ENCODE measurements at places on chromosomes 1 and 21.

DNA sequence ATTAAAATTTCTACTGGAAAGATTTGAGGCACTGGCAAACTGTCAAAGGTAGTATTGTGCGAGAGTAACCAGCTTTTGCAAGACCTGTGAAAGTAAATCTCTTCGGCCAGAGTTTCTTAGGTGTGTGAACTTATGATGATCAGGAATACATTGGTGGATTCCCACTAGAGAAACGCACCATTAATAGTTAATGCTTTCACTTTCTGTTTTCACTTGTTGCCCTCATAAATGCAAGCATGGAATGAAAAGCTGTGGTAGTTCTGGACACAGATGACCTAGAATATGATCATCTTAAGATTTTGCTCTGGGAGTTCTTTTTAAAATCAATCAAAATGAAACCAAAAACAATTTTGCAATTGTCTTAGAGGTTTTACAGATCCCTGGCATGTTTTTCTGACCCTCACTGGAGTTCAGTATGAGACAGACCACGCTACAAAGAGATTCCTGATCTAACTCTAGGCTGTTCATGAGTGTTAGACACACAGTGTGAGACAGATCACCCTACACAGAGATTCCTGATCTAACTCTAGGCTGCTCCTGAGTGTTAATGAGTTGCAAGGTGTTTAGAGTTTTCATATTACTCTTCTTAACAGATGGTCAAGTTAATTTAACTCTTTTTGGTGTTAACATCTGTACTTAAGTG, 98.8 kb downstream of the SDCCAG8 start:
- no peak for DNase-seq

- DNase-seq, result no peak
Measured at GRCh38 chr1:200558866-200559459, 61.6 kb downstream of the KIF14 start.

DNA sequence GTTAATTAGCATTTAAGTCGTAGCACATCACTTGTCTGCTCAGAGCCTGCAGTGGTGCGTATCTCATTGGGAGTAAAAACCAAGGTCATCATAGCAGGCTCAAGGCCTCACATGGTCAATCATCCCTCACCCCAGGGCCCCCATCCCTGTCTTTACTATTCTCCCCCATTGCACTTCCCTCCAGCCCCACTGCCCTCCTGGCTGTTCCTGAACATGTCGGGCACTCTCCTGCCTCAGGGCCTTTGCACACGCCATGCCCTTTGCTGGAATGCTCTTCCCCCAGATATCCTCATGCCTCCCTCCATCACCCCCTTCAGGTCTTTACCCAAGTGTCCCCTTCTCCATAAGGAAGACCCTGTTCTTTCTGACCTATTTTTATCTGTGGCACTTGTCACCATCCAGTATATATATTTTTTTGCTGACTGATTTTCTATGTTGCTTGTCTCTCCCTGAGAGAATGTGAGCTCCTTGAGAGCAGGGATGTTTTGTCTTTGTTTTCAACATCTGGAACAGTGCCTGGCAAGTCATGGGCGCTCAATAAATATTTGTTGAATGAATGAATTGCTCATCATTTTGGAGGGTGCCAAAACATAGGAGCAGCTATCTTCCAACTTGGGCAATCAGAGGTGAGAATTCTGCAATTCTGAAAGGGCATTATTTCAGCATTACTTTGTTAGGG, 74.1 kb upstream of the POU3F1 start:
- DNase-seq, result no peak

DNA sequence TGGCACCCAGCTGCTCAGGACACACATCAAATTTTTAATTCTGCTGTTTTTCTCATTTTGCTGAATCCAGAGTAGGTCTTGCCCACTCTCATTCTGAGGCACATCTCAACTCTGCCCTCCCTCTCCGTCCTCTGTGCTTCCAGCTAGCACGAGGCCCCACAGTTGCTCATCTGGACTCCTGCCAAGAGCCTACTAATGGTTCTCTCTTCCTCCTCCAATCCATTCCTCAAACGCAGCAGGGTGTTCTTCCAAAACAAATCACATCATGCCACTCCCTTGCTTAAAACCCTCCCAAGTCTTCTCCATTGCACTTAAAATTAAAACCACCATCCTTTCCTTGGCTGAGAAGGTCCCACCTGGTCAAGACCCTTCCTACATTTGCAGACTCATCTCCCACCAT, 49.8 kb upstream of the SCAF4 start:
- no peak for DNase-seq

DNA sequence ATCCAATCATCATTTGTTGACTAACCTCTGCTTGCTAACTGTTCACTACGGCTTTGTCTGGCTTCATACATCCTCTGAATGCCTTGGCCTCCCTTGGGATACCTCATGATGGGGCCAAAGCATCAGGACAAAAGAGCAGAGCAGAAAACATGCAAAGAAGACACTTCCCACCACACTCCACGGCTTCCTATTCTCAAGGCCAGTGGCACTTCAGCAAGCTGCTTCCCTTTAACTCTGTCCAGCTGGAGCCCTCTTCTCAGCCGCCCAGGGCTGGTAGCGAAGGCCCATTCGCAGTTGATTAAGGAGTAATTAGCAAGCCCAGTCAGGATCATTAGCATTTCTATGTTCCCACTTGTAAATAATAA, 224.3 kb upstream of the FGGY start:
- DNase-seq, result no peak

- no peak for DNase-seq
Measured at GRCh38 chr1:109827466-109827865, 63.7 kb upstream of the EPS8L3 start.

DNA sequence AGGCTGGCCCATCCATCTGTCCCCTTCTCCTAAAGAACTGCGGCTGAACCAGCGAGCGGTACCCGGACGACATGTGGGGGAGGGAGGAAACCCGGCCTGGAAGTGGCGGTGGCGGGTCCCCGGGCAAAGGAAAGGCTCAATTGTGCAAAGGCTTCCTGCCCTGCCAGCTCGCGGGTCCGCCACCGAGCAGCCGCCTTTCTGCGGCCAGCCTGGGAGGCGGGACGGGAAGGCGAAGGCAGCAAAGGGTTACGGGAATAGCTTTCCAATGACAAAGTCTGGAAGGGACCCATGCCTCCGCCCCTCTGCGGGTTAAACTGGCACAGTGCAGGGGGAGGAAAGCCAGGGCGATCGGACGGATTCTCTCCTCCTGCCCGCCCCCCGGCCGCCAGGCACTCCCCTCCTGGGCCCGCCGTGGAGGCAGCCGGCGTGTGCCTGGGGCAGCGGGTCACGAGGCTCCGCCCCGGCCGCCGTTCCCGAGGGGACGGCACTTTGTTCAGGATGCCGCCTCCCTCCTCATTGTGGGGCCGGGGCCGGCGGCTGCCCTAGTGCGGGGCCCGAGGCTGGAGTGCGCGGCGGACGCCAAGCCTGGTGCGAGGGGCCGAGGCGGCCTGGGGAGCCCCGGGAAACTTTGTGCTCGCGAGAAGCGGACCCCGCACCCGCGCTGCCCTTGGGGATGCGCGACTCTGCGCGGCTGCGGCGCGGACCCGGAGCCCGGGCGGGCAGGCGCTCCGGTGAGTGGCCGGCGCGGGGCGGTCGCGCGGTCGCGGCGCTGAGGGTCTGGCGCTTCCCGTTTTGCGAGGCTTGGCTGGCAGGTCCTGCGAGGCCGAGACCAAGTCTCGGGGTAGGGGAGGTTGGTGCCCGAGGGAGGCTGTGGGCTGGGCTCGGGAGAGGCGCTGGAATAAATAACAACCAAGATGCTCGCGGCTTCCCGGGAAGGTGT, at the start of gene NAV1:
NAV1 (plus strand) TSS at position 516 of the 940 bp plus-strand sequence. CDS start 83,758 bp downstream, outside the sequence.
- no peak for DNase-seq

GRCh38 chr1:12386130-12386529, 156.3 kb downstream of the VPS13D start:
- no peak for DNase-seq

DNA sequence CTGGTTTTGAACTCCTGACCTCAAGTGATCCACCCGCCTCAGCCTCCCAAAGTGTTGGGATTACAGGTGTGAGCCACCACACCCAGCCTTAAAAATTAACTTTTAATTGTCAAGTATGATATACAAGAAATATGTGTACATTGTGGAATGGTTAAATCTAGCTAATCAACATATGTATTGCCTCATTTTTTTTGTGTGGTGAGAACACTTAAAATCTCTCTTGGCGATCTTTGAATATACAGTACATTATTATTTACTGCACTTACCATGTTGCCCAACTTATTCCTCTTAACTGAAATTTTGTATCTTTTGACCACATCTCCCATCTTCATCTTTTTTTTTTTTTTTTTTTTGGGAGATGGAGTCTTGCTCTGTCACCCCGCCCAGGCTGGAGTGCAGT, 23.3 kb downstream of the THRAP3 start:
- DNase-seq, result no peak

DNA sequence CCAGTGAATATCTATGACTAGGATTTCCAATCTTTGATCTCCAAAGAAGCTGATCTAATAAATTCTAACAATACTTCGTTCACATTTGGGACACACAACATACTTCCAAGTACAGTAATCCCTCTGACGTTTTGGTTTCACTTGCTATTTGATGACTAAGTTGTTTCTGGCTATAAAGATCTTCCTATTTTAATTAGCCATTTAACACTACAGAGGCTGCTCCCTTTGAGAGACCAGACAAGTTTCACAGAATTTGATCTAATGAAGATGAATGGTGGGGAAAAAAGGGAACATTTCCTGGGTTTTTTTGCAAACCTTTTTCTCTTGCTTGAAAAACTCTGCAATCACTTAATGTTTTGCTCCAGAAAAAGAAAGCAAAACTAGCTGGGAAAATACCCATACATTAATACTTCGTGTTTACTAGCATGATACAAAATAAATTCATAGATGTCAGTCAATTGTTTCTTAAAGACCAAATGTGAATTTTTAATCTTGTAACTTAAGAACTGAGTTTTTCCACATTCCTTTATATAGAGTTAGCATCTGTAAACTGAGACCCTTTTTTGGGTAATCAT, 28.0 kb upstream of the GLIS1 start:
- DNase-seq, result no peak

DNA sequence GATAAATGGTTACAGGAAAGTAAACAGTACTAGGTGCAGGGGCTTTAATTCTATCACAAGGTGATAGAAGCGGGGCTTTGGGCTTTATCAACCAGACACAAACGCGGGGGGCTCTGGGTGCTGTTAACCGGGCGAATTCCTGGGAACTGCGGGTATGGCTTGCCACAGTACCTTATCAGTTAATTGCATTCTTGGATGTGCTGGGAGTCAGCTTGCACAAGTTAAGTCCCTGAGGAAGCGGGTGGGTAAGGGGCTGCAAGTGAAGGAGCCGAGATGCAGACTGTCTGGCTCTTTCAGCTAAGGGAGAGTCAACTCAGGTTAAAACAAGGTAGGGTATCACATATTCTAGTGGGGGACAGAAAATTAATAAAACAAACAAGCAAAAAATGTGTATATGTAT, 661 bp downstream of the GBP4 start:
- DNase-seq, result no peak

GRCh38 chr1:182995894-182996293, 27.3 kb upstream of the LAMC1 start:
- no peak for DNase-seq

DNA sequence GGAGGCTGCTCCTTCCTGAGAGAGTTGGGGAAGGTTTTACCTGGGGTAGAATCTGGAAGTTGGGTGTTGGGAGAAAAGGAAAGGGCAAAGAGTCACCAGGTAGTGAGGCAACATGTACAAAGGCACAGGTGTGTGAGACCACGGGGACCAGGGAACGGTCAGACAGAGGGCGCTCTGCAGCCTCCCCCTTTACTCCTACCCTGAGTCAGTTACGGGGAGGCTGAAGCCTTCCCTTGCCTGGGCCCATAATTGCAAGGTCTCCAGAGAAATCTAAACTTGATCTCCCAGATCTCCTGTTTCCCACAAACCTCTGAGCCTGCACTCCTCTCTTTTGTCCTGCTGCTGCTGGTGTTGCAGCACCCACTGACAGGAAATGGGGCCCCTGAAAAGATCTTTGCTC, 22.0 kb downstream of the CCN1 start:
- no peak for DNase-seq

DNA sequence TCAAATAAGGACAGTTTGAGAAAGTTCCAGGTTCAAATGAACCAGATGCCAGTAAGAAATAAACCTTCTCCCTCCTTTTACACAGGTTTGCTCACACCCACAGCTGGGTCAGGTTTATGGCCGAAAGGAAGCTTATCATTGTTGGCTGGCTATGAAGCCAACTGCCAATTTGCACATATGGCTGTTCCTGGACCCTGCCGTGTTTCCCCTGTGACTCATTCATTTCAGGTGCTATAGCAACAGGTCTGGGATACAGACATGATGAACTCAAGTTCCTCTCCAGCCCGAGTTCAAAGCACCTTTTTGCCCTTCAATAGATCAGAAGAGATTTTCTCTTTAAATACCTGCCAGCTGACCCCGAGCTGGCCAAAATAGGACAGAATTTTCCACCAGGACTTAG, 134.4 kb upstream of the SMYD2 start:
- DNase-seq, result no peak

- DNase-seq, result no peak
Measured at GRCh38 chr1:70979881-70980280, 67.7 kb downstream of the PTGER3 start.

DNA sequence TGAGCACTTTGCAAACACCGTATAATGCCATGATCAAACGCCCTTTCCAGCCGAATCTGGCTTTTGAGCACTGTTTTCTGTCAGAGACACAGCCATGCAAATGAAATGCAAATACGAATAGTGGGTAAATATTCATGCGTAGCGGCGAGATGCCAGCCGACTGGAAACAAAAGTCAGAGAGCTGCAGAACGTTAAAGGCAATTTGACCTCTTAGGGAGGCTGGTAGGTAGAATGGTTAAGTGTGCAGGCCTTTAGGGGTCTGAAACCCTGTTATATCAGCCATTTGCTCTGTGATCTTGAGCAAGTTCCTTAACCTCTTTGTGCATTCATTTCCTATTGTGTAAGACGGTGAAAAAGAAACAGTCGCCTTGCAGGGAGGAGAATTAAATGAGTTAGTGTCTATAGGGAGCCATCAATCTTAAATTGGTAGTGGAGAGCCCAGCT, 6.5 kb upstream of the SDHB start:
- no peak for DNase-seq

- DNase-seq, result no peak
Measured at GRCh38 chr1:113899111-113899510, 5.5 kb downstream of the AP4B1 start.

- DNase-seq, result no peak
Measured at GRCh38 chr1:22208973-22209378, 66.1 kb upstream of the WNT4 start.

DNA sequence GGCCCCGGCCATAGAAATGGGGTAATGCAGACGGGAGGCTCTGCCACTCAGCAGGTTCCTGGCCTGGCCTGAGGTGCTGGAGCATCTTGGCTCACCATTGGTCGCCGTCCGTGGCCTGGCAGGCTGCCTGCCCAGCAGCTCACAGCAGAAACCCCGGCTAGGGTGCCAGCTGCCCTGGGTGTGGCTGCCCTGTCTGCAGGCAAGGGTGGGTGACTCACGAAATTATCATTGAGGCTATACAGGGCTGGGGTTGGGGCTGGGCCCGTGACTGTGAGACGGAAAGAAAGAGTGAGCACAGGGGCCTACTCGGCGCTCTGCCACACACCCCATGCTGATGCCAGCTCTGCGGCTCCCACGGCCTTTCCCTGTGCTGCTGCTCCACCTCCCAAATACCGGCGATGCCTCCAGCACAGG, 8.0 kb upstream of the PKP1 start:
- no peak for DNase-seq

- DNase-seq, result no peak
Measured at GRCh38 chr1:89779151-89779940, 41.5 kb upstream of the LRRC8D start.

Measured in T-helper 2 cell treated with Interferon-gamma antibody and Interleukin-4, amounts not matched to agents 5 μg/mL and 100 μg/mL, for 36 hours (primary cell).